ENCODE measurements at places on chromosomes 11 and 22. TPM values are rescaled to one million over a fixed set of nuclear protein-coding genes. Genes with fewer than 3 reads are reported as not detected.

GRCh38 chr11:70104419-70104818 is 26.3 kb downstream of the ANO1 start:
- no peak for DNase-seq

- no peak for DNase-seq
Observed at GRCh38 chr11:117631336-117632140, 165.5 kb downstream of the DSCAML1 start.

- DNase-seq: no peak
Observed at GRCh38 chr11:86671531-86672006, 847 bp downstream of the ME3 start.

- no peak for DNase-seq
Observed at GRCh38 chr11:104200688-104201087, 36.7 kb upstream of the PDGFD start.

DNA sequence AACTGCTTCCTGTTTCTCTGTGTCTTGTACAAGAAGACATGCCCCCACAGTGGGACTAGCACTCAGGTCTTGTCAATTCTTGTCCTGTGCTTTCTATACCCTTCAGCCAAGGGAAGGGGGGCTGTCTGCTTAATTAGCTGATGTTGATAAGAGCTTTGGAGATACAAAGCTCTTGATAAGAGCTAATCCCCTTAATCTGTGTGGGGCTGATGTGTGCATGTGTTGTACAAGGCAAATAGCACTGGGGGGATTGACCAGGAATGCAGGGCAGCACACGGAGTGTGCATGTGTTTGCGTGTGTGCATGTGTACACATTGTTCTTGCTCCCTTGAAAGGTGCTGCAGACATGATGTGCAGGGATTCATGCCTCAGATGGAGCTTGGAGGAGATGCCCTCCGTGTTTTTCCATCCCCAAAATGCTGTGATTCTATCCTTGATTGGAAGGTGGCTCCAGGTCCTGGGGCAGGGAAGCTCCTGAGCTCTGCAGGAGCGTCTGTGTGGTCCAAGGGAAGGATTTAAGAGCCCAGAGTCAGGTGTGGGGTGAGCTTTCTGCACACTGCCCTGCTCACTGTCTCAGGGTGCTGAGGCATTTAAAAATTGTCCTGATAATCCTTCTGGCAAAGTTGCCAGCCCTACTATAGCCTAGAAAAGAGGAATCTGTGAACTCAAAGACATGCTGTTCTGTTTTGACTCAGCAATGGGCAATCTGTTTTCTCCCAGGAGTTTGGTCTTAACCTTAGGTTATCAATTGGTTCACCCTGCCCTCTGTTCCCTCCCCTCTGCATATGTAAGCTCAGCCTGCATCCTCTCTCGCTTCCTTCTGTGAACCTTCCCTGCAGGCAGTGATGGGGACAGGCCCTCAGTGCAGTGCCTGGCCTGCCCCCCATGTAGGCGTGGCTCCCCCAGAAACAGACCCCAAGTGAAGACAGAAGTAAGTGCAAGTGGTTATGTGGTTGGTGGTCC is 102.0 kb downstream of the GRIK4 start:
- DNase-seq: no peak

The ELMOD1 gene
- polyA plus RNA-seq: 0.19 TPM

The OR4D11 gene
- not detected for polyA plus RNA-seq

The NDUFV1 gene
- 271 TPM for polyA plus RNA-seq
